MV-4-11 (cell line): ENCODE measurements at places on chromosomes 1 and 21.
A peak's percentile ranks its signal among the peaks of the same experiment; 100 is the strongest.

DNA sequence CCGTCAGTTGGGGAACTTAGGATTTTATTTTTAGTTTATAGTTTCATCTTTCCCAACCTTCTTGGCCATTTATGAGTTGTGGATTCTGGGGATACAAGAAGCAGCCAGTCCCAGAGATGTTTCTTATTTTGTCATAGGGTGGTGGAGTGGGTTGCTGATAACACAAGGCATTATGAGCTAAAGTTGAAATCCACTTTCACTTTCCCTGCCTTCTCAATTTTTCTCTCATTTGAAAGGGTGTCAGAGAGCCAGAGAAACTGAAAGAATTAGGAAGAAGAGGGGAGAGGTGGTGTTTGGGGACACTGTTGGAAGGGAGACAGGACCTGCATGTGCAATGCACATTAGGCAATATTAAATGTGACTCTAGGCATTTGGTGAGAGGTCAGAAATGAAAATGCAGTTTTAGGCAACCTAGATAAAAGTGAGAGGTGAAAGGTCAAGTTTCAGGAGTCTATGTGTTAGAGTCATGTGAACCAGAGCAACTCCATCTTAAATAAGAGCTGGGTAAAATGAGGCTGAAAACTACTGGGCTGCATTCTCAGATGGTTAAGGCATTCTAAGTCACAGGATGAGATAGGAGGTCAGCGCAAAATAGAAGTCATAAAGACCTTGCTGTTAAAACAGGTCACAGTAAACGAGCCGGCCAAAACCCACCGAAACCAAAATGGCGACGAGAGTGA is 71.1 kb upstream of the F3 start:
- DNase-seq = peak; percentile 66

GRCh38 chr1:237867380-237867888 is 23.3 kb downstream of the ZP4 start:
- no peak for DNase-seq

- DNase-seq = no peak
Measured at GRCh38 chr1:67679691-67680090, 5.3 kb upstream of the GADD45A start.

DNA sequence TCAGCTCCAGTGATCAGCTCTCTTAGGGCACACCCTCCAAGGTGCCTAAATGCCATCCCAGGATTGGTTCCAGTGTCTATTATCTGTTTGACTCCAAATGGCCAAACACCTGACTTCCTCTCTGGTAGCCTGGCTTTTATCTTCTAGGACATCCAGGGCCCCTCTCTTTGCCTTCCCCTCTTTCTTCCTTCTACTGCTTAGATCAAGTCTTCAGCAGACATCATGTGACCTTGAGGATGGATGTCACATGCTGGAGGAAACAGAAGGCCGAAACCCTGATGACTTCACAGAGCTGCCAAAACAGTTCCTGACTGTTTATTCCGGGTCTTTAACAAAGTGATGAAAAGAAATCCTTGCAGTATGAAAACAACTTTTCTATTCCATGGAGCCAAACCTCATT is 24.4 kb upstream of the WDR26 start:
- DNase-seq = no peak

DNA sequence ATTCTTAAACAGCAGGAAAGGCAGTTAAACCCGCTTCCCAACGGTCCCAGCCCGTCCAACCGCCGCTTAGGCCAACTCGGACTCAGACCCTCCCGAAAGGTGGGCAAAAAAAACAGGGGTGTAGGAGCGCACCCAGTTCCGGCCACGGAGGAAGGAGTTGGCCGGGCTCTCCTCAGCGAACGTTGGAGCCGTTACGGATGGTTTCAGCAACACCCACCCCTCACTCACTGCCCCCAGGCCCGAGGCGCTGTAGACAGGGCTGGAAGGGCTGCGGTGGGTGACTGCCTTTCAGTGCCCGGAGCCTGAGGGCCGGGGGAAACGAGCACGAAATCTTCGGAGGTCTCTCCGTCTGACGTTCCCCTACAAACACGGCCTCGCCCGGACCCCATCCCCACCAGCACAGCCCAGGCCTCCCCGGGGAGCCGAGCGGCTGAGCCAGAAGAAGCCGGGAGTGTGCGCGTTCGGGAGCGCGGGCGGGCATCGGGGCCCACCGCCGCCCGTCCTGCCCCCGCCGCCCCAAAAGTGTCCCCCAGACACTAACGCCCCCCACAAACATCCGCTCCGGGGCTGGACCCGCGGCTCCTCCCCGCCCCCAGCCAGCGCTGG is 1.3 kb downstream of the KDM5B start:
- DNase-seq = peak; percentile 28

GRCh38 chr1:28171246-28171645 is 5.2 kb downstream of the PTAFR start:
- no peak for DNase-seq

- DNase-seq = no peak
Measured at GRCh38 chr21:16750926-16751325, 761.9 kb upstream of the CXADR start.

DNA sequence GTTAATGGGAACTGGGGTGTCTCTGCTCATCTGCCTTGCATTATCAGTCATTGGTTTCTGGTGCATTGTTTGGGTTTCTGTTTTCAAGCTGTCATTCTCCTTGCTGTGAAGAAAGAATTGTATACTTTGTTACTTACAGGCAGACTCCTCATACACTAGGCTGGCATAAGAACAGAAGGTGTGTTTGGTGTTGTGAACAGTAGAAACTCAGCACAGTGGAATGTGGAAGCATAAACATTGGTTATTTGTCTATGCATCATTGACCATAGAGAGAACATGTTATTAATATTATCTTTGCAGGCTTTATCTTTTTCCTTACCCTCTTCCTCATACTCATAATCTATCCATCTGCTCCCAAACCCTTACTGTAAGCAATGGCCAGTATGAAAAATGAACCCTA is 18.2 kb downstream of the C1orf87 start:
- DNase-seq = no peak

GRCh38 chr1:183977717-183978116 is 59.8 kb downstream of the COLGALT2 start:
- DNase-seq = no peak

- DNase-seq = no peak
Measured at GRCh38 chr21:45258466-45258865, 29.2 kb downstream of the POFUT2 start.

DNA sequence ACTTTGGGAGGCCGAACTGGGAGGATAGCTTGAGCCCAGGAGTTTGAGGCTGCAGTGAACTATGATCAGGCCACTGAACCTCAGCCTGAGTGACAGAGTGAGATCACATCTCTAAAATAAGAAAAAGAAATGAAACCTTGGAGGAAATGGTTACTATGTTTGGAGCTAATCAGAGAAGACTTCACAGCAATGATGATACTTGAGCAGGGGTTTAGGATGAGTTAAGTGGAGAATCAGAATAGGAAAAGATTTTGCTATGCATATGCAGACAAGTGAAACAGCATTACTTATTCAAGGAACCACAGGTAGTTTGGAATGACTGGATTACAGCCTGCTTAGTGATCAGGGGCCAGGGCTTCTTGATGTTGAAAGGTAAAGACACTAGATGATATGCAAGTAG is 1.3 kb upstream of the CD5L start:
- DNase-seq = no peak

DNA sequence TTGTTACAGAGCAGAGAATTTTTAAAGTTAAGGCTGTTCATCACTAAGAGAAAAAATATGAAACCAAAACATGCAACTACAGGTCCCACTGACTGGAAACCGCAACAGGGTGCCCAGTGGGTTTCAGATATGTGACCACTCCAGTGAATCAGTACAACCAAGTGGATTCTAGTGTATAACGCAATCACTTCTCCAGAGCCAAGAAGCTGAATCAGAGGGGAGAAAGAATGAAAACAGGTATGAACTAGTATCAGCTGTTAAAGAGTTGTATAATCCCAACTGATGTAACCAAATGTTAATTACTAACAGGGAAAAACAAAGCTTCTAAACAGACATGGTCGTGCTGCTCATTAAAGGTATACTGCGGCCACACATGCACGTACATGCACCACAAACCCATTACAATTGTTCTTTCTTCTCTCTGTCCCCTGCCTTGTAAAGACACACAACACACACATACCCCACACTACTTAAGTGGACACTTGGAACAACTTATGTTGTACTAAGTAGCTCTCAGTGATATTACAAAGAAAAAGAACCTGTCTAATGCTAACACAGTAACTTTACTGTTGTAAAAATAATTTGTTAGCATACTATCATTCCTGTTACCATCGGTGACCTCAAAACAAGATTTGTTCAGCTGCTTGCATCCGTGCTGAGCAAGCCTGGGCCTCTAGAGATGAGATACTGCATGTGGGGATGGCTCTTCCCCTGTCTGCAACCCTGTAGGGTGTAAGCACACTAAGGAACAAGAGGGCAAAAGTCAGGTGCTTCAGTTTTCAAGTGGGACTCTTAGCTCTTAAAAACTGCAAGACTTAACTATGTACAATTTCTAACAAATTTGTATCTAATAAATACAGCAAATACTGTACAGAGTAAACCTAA is 74.2 kb downstream of the PTPN14 start:
- no peak for DNase-seq

- no peak for DNase-seq
Measured at GRCh38 chr1:116834595-116834994, 75.1 kb upstream of the PTGFRN start.

DNA sequence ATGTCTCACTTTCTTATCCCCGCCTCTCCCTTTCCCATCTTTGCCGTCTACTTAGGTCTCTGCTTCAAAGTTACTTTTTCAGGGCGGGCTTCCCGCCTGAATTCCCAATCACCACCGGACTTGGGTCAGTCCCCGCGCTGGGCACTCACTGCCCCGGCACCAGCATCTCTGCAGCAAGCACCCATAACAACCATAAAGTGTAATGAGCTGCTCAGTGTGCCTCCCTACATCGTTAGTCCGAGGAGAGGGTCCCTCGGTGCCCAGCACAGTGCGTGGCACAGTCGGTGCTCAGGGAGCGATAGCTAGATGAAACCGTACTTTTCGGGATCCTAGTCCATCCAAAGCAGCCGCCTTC is 633 bp upstream of the CTPS1 start:
- no peak for DNase-seq

- DNase-seq = no peak
Measured at GRCh38 chr21:45405271-45405818, 380 bp downstream of the COL18A1 start.

DNA sequence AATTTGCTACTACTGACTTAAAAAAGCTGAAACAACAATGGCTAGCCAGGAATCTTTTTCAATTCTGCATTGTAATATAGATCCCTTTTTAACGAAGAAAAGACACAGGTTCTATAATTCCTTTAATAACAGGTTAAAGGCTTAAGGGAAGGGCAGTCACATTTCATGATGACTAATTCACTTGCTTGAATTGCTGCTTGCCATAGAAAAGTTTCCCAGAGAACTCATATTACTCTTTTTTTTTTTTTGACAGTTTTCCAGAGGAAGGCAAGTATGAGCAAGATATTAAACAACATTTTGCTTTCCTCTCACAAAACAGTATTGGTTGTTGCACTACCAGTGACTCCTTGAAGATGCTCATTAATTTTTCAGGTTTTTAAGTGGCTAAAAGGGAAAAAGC is 60.9 kb downstream of the IL23R start:
- no peak for DNase-seq

DNA sequence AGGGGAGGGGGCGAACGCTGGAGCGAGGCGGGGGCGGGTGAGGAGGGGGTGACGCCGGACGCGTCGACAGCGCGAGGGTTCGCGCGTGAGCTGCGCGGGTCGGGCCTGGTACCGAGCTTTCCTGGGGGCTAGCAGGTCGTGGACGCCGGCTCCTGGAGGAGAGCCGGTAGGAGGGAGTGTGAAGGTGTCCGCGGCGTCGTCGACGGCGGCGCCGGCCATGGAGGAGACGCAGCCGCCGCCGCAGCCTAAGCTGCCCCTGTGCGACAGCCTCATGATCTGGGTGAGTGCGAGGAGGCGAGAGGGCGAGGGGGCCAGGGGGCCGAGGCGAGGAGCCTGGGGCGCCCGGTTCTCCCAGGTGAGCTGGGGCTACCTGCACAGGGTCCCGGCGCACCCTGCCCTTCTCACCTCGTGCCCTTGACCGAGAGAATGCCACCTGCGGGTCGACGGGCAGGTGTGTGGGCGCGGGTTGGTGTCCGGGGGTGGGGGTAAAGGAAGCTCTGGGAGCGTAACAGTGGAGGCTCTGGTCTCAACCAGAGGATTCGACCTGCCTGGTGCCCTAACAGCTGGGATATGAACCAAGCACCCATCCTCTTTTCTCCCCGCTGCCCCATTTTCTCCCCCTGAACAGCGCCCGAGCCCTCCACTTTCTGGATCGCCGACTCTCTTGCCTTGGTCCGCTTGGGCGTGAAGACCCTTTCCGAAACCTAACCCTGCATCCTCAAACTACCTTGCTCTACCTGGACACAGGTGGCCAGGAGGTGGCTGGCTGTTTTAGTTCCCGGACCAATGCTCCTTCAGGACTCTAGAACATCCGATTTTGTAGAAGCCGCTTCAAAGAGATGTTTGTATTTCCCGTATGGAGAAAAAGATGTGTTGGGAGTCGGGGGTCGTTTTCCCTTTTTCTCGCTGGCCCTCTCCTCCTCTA is at the start of gene HOOK1:
Gene HOOK1, plus strand, starts transcription at position 49 of the 925 bp plus-strand sequence. Its CDS starts 169 bp downstream, at position 218.
- DNase-seq = no peak

DNA sequence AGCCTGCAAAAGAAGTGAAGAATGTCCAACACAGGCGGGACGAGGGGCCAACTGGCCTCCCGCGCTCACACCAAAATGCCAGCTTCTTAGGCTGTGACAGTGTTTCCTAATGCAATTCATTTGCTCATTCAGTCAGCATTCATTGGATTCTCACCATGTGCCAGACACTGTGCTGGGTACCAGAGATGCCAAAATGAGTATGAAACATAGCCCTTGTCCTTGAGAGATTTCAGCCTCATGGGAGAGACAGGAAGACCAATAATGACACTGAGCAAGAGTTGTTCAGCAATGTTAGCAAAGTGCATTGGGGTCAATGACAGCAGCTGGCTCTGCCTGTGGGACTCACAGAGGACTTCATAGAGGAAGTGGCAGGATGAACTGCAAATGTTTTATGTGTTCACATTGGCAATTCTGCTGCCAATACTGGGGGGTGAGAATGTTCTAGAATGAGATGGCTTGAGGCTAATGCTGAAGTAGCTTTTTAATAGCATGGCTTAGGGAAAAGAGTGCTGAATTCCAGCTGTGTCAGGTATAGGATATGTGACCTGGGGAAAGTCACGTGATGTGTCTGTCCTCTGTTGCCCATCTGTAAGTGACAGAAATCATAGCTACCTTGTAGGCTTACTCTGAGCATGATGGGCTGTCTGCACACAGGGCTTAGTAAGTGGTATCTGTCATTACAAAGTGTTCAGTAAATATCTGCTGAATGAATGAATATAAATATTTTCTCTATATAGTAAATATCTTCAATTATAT is 58.3 kb upstream of the KIF26B start:
- peak; percentile 26 for DNase-seq

GRCh38 chr1:18319099-18319498 is 161.6 kb upstream of the KLHDC7A start:
- no peak for DNase-seq

- DNase-seq = no peak
Measured at GRCh38 chr1:211698161-211699026, 23.0 kb upstream of the NEK2 start.

DNA sequence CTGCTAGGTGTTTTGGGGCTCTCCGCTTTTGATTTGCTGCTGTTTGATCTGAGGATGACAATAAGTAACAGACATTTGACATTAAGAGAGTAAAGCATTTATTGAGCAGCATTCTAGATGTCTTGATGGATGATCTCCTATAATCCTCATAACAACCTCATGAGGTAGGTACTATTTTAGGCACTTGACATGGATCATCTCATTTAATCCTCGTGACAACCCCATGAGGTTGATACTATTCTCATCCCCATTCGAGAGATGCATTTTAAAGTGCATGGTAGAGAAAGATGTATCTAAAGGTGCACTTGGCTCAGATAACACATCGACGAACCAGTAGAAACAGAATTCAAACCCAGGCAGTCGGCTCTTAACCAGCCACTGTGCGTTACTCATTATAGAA is 26.6 kb downstream of the TCEA3 start:
- no peak for DNase-seq
